Fibroblast of pulmonary artery (primary cell): ENCODE measurements at places on chromosomes 3 and 15.
A peak's percentile ranks its signal among the peaks of the same experiment; 100 is the strongest.

DNA sequence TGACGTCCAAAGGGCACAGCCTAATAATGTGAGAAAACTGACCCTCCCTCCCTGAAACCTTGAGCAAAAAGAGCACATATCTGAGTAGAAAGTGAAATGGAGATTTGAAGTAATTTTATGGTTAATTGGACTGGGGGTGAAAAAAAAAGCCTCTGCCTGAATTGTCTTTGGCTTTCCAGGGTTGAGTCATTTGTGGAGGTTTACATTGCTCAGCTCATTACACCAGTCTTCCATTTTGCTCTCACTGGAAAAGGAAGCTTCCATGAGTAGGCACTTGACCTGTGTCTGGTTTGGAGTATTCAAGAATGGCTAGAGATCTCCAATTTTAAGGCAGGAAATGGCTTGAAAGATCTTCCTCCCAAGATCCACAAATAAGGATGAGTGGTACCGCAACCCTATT is 273.9 kb downstream of the PDCD6IP start:
- DNase-seq: no peak

GRCh38 chr15:33490703-33491102 is 179.9 kb downstream of the RYR3 start:
- no peak for DNase-seq

DNA sequence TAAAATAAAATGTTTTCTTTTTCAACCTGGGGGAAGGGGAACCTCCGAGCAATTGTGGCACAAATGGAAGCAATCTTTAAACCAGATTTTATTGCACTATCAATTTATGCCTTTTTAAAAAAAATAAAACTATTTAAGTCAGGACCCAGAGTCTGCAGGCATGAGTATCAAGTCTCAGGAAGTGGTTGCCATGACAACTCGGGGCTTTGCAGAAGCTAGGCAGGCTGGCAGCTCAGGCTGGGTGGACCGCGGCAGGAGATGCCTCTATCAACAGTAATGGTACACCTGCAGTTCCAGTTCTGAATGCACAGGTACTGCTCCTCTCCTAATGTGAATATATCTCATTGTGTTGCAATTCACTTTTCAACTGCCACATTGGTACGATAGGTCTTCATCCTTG is 447.7 kb downstream of the GABRG3 start:
- no peak for DNase-seq

DNA sequence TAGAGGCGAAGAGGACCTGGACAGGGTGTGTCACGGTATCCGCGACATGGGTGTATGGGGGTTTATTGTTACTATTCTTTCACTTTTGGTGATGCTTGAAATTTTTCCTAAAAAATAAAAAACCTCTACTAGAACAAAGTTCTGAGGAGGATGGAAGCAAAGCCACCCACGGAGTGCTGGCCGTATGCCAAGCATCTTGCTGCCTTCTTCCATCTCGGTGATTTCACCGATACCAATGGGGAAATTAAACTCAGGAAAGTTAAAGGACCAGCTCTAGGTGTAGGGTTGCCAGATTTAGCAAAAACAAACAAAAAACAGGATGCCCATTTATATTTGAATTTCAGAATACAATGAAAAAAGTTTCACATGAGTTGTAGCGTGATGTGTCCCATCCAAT is 33.9 kb downstream of the SMAD6 start:
- peak; percentile 53 for DNase-seq

- peak; percentile 27 for DNase-seq
These were observed 76.0 kb upstream of the GSK3B start for GRCh38 chr3:120170223-120170622.

DNA sequence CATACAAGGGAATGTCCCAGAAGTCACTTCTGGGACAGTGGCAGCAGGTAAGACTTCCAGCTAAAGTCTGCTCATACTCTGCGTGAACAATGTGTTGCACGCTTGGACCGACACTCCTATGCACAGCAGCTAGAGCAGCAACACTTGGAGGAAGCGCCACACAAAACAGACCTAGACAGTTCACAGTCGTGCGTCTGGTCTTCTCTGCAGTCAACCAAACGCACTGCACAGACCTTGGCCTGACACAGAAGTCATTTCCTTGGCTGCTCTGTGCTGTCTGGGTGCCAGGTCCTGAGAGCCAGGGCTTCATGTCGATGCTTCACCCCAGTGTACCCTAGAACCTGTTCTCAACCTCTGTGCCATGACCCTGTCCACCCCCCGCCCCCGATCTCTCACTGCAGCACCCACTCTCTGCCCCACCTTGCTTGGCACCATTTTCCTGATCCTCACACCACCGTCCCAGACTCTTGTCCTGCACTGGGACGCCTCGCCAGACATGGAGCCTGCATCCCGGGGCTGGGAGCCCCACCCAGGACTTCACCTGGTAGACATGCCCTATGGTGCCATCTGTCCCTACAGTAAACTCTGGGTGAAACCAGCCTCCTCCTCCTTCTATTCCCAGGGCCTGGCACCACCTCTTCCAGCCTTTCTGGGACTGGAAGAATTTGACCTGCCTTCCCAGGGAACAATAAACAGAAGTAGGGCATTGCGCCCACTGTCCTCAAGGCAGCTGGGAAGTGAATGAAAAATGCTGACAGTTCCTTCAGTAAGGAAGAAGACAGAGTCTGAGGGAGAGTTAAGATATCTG is 3.1 kb downstream of the ATP10A start:
- DNase-seq: no peak

GRCh38 chr3:144687862-144688261 is 716.2 kb downstream of the DIPK2A start:
- peak; percentile 3 for DNase-seq

GRCh38 chr3:169526246-169526645 is 137.3 kb downstream of the MECOM start:
- no peak for DNase-seq

GRCh38 chr15:36590838-36591237 is 11.4 kb downstream of the CDIN1 start:
- peak; percentile 72 for DNase-seq

GRCh38 chr15:89671687-89672086 is 7.5 kb downstream of the PLIN1 start:
- no peak for DNase-seq

DNA sequence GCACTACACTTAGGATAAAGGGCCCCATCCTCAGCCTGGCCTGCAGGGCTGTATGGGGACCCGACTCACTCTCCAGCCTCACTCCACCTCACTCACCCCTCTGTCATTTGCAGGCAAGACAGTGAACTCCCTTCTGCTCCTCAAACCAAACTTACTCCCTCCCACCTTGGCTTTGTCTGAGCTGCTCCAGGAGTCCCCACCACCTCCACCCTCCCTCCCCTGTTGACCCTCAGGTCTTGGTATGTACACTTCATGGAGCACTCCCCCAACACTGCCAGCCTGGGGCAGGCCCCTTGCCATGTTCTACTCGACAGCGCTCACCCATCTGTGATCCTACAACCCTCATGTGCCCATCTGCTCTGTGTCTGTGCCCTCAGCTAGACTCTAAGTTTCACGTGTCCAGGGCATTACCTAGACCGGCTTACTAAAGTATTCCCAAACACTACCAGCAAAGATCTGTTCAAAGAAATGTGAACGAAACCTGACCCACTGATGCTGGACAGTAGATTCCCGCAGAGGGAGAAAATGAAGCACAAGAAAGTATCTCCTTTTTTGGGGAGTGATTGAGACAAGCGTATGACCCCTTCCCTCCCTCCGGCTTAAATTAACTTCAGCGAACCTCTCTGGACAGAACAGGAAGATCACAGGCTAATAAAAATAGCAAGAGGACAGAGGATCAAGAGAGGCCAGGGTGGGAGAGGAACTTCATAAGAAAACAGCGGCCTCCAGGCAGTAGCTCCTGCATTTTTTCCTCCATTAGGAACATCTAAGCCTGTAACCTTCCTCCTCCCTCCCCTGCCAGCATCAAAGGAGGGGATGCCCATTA is 113.2 kb downstream of the RFTN1 start:
- no peak for DNase-seq

DNA sequence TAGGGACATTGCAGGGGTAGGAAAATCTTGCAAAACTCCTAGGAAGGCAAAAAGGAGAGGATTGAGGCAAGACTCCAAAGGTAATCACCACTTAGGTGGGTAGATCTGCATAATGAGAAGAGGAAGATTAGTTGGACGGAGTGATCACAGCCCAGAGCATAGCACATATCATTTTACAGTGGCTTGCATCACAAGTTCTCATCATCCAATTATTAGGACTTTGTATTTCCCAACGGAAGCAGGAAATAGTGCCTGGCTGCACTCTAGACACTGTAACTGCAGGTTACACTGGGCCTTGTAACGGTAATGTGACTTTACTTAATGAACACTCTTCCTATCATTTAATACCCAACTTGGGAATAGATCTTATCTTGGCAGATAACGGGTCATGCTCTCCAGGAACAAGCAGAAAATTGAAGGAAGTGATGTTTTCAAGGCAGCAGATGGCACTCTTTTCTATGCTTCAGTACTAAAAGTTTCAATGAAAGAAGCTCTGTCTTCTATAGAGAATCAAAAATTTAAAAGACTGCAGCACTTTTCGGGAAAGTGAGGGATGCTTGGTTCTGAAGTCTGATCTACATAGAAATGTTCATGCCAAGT is 101.9 kb upstream of the KCNMB2 start:
- peak; percentile 19 for DNase-seq

DNA sequence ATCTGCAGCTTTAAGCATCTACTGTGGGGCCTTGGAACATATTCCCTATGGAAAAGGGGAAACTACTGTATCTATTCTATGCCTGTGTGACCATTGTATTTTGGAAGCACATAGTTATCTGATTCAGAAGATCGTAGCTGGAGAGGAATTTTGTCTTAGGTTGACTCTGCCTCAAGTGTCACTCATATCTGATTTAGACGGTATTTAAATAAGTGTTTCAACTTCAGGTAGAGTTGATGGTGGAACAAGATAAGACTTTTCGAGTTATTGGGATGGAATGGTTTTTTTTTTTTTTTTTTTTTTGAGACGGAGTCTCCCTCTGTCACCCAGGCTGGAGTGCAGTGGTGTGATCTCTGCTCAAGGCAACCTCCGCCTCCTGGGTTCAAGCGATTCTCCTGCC is 8.9 kb upstream of the DENND6A start:
- DNase-seq: no peak

GRCh38 chr15:55853134-55853533 is 110.2 kb upstream of the PRTG start:
- DNase-seq: no peak

DNA sequence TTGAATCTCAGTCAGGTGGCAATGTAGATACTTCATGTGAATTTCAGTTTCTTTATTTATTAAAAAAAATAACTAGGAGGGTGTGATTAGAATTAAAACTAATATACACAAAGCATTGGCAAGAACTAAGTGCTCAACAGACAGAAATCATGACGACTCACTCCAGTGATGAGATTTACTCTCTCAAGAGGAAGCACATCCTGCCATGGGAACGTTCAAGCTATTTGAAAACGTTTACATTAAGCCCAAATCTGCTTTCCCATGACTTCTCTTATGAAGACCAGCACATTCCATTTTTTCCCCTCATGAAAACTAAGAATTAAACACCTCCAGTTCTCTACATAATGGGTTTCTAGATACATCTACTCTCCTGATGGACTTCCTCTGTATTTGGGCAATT is 8.5 kb downstream of the WDR53 start:
- DNase-seq: peak; percentile 11

DNA sequence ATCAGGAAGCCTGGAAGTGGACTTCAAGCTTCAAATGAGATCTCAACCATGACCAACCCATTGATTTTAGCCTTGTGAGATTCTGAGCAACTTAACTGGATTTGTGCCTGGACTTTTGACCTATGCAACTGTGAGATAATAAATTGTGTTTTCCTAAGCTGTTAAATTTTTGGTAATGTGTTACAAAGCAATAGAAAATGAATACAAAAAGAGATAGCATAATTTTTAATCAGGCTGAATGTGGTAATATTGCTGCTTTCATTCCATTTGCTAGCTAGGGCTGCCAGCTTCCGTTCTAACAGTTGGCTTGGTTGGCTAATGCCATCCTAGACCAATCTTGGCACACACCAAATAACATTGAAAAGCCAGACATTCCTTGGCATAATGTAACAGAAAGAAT is 12.2 kb downstream of the PROS1 start:
- DNase-seq: no peak

GRCh38 chr3:127760791-127761440 is 61.4 kb downstream of the MGLL start:
- DNase-seq: no peak

GRCh38 chr3:81643721-81644120 is 117.7 kb downstream of the GBE1 start:
- DNase-seq: peak; percentile 59

DNA sequence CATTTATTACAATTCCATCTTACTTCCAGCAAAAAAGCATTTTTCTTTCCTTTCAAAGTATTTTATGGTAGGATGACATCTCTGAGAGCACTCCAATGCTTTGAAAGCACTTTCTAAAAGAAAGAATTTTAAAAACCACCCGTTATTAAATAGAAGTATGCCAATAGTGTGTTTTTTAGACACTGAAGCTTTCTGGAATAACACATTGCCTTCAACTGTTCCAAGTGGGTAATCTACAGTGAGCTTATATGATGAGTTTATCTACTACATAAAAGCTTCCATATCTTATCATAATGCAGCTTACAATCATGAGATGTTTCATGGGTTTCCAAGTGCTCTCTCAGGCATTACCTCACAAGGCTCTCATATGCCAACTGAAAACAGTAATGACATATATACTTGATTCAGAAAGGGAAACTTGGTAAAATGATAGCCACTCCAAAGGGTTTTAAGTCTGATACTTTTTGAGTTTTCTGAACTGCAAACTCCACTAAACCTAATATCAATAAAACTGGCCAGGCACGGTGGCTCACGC is 14.1 kb downstream of the CMTM6 start:
- no peak for DNase-seq

- DNase-seq: no peak
These were observed 410.9 kb upstream of the PROK2 start for GRCh38 chr3:72195895-72196294.

GRCh38 chr3:129404610-129405009 is 23.8 kb downstream of the EFCAB12 start:
- DNase-seq: no peak

DNA sequence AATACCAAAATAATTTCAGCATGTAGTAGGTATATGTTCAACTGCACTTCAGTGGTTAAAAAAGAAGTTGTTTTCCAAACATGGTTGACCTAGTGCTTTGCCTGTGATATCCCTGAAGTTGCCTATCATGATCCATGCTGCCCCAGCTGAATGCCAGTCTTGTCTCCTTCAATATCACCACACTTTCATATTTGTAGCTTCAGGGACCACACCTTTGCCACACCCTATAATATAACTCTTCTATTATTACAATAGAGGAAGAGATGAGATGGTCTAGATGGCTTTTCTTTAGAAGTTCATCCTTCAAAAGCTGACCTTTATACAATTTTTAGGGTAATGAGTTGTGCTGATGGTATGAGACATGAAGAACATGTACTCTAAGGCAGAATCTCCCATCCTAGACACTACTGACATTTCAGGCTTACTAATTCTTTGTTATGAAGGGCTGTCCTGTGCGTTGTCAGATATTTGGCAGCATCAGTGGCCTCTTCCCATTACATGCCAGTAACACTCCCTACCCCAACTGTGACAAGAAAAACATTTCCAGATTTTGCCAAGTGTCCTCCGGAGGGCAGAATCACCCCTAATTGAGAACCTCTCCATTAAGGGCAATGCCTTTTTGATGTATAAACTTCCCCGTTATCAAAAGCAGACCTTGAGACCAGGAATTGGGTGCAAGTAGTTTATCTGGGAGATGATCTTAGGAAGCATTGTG is 76.2 kb upstream of the PLCL2 start:
- DNase-seq: no peak

- DNase-seq: no peak
These were observed 44.9 kb downstream of the SPATA16 start for GRCh38 chr3:173096140-173096539.
